ENCODE measurements at places on chromosomes 3 and 15.

DNA sequence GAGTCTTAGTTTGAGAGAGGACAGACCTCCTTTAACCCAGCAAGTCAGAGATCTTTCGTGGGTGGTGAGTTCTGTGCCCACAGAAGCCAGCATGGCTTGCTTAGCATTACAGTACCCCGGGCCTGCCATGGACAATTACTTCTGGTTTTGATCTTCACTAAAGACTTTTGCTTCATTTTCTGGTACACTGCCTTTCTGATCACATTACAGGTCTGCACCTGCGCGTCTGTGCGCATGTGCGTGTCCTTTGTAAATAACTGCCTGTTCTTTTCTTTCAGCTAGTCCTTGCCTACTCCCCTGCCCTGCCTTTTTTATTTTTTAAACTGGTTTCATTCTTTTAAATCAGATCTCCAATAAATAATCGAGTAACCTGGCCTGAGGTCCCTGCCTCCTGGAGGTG lies 57.1 kb upstream of the CMTM8 start:
- DNase-seq = no peak

DNA sequence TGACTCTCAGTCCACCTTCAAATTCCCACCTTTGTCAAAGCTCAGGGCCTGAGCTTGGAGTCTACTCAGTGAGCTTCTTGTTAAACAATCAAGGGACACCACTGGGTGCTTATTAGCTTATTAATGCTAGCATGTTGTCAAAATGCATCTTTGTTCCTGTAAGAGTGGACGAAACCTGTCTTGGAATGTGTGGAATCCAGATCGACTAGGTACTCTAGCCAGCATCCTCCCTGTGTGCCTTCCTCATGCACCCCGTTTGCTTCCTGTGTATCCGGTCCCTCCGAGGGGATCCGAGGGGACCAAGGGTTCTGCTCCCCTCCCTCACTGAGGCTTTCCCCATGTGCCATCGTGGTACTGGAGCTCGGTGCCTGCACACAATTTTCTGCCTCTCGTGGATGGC lies 75.7 kb upstream of the UBE3A start:
- no peak for DNase-seq

GRCh38 chr15:60520013-60520824 lies 41.3 kb upstream of the ICE2 start:
- no peak for DNase-seq

- no peak for DNase-seq
Measured at GRCh38 chr15:54197995-54198394, 219.8 kb downstream of the UNC13C start.

GRCh38 chr3:157405457-157405856 lies 31.2 kb upstream of the PTX3 start:
- DNase-seq = no peak

GRCh38 chr3:14338898-14339458 lies 63.4 kb upstream of the SLC6A6 start:
- DNase-seq = no peak

DNA sequence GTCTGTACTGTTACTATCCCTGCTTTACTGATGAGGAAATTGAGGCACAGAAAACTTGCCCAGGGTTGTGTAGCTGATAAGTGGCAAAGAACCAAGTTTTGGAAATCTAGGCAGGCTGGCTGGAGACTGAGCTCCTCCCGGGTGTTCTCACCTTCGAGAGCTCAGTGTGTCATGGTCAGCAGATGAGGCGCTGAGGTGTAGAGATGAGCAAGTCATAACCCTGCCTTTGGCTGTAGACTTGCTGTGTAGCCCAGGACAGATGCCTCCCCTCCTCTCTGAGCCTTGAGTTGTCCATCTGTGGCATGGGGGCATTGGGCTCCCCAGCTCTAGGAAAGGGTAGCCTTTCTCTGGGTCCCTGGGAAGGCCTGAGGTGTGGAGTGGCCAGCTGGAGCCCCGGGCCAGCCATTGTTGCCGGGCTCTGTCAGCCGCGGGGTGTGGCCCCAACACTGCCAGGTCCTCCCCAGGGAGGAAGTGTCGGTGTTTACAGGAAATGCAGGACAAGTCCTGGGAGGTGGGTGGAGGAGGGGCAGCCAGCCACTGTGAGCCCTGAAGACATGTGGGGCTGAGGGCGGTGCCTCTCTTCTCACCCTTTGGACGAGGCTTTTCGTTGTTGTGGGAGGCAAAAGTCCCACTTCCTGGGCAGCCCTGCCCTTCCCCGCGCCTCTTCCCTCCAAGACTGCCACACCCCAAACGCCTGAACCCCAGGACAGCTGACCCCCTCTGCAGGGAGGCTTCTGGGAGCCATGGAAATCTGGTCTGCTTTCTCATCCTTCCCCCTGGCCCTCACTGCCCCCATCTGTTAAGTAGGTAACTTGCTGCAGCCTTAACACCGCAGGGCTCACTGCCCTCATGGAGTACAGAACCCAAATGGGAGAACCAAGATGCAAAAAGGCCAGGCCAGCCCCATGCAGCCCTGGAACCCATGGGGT lies 29.1 kb downstream of the FGD5 start:
- DNase-seq = peak; percentile 12

DNA sequence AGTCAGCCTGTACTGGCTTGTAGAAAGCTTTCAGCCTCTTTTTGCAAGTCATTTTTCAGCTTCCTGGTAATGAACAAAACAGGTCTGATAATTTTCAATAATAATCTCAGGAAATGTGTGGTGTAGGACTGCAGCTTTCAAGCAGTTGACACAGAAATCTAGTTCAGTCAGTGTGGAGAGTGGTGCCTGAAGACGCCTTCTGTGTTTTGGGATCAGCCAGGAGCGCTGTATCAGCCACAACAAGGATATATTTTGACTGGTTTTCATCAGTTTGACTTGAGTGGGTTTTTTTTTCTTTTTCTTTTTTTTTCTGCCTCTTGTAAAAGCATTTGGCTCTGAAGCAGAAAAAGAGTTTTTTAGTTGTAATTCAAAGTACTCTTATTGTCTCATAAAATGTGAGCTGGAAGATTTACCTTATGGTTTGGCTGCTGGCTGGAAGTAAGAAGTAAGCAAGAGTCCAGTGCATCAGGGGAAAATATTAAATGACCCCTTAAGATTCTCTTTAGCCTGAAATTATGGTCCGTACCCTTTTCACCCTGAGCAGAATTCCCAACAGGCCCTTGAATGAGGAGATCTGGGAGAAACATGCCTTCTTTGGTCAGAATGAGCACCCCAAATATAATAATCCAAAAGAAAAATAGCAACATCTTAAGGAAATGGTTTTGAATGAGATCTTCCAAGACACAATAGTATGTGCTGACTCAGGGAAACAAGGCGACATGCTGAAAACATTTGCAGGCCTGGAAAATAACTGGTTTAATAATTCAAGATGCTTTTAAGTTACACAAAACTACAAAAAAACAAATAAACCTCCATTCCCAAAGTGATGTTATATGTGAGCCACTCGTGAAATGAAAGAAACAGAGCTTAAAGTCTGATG lies 332.7 kb upstream of the ADAMTS9 start:
- no peak for DNase-seq

GRCh38 chr15:25863111-25863967 lies at the start of gene ATP10A:
TSS of gene ATP10A (minus strand) at chr15:25863327. CDS start at chr15:25863096, 231 bp downstream.
- peak; percentile 68 for DNase-seq

- DNase-seq = peak; percentile 53
Measured at GRCh38 chr15:67064607-67065530, 533 bp upstream of the SMAD3 start.
